ENCODE measurements at places on chromosomes 3 and 15. TPM values are rescaled to one million over a fixed set of nuclear protein-coding genes. Genes with fewer than 3 reads are reported as not detected.

GRCh38 chr15:45023659-45024225 lies 747 bp downstream of the SORD start:
- DNase-seq: no peak

- no peak for DNase-seq
Observed at GRCh38 chr3:128619146-128619890, 31.3 kb downstream of the RPN1 start.

GRCh38 chr3:15578289-15578867 lies 23.0 kb downstream of the HACL1 start:
- no peak for DNase-seq

The LEKR1 gene
- 1.2 TPM for total RNA-seq

- DNase-seq: no peak
Observed at GRCh38 chr3:18494251-18494650, 69.1 kb upstream of the SATB1 start.

The NLGN1 gene
- 6.5 TPM for total RNA-seq

DNA sequence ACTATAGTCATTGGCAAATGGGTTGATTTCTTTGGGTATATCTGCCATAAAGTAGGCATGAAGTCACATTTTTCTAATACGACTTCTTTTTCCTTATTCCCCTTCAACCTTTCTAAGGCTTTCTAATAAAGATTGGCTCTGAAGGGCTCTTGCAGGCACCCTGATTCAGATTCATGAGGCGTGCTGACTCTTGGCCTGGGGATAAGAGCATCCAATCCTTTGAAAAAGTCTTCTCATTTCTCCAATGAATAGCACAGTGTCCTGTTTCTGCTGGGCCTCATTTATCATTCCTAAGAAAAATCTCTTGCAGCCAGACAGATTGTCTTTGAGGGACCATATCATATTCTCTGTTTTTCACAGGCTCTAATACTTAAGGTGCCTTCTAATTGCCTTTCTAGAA lies 32.3 kb upstream of the BNIP2 start:
- DNase-seq: no peak

The BNC1 gene
- total RNA-seq: 0.42 TPM

The KCNAB1 gene
- total RNA-seq: 3.6 TPM

The TIPARP gene
- 88.9 TPM for total RNA-seq

DNA sequence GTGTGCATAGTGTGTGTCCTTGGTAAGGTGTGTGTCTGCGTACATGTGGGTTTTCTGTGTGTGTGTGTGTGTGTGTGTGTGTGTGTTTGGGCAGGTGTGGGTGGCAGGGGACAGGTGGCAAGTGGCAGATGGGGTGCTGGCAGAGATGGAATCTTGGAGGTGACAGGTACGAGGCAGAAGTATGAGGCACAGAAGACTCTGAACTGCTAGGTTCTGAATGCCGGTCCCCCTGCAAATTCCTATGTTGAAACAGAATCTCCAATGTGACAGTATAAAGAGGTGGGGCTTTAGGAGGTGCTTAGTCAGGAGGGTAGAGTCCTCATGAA lies 29.8 kb downstream of the SRPRB start:
- DNase-seq: no peak

DNA sequence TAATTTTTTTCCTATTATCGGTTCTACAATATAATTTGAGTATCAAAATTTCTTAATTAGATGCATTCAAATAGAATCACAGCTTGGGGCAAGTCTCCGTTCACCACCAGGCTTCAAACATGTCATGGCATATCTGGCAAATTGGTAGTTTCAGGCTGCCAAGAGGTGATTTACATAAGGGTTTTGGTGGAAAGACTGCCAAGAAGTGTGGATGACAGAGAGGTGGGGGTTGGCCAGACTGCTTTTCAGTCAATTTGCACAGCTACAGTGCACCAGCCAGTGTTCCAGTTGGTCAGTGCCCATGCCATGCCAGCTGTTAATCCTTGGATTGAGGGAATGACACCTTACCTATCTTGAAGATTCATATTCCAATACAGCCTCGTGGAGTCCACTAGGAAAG lies 8.4 kb upstream of the GSK3B start:
- DNase-seq: no peak

The ETFA gene
- 192 TPM for total RNA-seq

The LRRC3B gene
- not detected for total RNA-seq

The LDHAL6B gene
- not detected for total RNA-seq

DNA sequence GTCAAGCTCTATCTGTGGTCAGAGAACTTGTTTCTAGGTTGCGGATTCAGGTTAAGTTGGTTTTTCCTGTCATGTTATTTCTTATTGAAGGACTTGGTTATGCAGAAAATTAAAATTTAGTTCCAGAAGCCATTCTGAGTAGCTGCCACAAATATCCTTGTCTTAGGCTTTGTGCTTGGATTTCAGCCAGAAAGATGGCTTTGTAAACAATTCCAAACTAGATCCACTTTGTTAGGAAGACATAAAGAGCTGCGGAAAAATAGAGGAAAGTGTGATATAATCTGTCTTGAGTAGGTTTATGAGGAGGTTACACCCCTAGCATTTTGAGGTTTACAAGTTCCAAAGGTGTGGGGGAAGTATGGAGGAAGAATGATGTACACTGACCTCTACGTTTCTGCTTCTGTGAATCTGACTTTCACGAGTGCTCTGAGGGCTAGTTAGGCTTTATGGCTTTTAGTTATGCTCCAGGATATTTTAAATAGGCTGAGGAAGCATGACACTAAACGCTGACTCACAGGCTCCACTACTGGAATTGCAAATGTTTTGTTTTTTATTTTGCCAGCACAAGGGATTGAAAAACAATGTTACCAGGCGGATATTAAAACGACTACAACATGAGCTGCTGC lies 46.3 kb upstream of the UTS2B start:
- no peak for DNase-seq

The TTC21A gene
- total RNA-seq: 3.1 TPM

- DNase-seq: no peak
Observed at GRCh38 chr3:178671377-178671776, 135.1 kb downstream of the KCNMB2 start.

- no peak for DNase-seq
Observed at GRCh38 chr3:46987743-46988401, 8.4 kb downstream of the NBEAL2 start.

GRCh38 chr3:184441202-184441900 lies 61.5 kb downstream of the CHRD start:
- DNase-seq: no peak

GRCh38 chr3:64224826-64225610 lies at the start of gene PRICKLE2:
PRICKLE2 (minus strand) TSS chr3:64225466; CDS start chr3:64198927, 26,539 bp downstream.
- no peak for DNase-seq

The CYP1A1 gene
- total RNA-seq: 65.0 TPM

- DNase-seq: no peak
Observed at GRCh38 chr3:175713268-175713667, 854.1 kb downstream of the NAALADL2 start.

GRCh38 chr3:195139091-195139875 lies 131.7 kb downstream of the XXYLT1 start:
- no peak for DNase-seq

The CYP8B1 gene
- total RNA-seq: not detected

The NEO1 gene
- 12.7 TPM for total RNA-seq

The PTX3 gene
- 618 TPM for total RNA-seq

- no peak for DNase-seq
Observed at GRCh38 chr3:187594272-187594671, 75.9 kb downstream of the SST start.

The ENTPD3 gene
- 1.1 TPM for total RNA-seq

- DNase-seq: no peak
Observed at GRCh38 chr3:8642001-8642400, 2.6 kb downstream of the SSUH2 start.

All from mesenteric fat pad (tissue), 1 donor.